Skin of body (tissue), 3 donors: ENCODE measurements at places on chromosomes 7 and 10.

DNA sequence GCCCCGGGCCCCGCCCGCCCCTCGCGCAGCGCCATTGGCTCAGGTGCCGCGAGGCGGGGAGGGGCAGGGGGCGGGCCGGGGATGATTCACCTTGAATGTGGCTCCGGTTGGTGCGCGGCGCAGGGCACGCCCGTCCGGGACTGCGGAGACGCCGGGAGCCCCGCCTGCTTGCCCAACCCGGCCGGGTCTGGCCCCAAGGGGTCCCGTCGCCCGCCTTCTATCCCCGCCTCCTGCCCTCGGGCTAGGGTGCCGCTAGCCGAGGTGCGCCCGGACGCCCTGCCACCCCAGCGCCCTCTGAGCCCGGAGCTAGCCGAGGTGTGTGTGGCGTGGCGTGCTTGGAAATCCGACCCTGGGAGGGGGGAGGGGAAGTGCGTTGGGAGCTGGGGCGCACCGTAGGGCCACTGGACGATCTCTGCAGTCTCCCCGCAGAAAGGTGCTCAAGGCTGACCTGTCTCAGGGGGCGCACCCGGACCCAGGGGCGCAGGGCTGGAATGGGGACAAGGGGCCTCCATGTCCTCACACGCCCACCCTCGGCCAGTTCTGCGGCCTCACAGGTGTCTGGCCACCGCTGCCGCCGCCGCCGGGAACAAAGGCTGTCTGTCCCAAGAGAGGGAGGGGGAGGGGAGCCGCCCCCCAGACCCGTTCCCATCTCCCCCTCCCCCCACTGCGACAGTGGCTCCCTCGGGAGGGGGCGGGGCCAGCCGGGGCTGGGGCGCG, 168.9 kb downstream of the NRF1 start:
- DNase-seq = no peak

DNA sequence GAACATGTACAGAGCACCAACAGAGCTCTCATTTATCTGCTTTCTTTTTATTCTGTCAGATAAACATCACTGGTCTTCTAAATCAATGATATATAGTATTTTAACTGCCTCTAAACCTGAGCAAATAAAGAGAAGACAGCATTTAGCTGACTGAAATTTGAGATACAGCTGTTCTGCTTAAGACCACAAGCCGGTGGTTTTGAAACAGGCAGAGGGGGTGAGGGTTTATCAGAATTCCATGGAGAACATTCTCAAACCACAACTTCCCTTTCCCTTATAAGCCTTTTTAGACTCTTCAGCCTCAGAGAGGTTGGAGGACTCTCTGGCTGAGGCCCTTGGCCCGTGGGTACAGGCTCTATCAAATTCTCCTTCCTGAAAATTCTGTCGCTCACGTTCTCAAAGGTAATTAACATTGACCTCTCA, 87.4 kb upstream of the RSU1 start:
- no peak for DNase-seq

DNA sequence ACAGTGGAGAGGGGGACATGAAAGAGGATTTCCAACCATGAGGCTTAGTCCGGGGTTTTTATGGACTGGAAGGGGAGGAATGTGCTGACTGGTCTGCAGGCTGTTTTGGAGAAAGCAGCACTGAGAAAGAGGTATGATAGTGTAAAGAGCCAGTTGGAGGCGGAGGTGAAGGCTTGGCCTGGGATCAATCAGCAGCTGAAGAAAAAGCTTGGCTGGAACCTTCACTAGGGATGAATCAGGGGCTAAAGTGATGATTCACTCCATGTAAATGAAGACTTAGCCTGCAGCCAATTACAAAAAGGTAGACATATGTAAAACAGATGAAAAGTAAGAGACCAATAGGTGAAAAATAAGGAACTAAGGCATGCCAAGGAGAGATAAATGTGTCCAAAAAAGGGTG, 1382.6 kb downstream of the GATA3 start:
- DNase-seq = no peak

- peak; percentile 63 for DNase-seq
Observed at GRCh38 chr7:149624419-149625339, 127.1 kb upstream of the ZNF746 start.
